ENCODE measurements at places on chromosomes 7 and 10.

DNA sequence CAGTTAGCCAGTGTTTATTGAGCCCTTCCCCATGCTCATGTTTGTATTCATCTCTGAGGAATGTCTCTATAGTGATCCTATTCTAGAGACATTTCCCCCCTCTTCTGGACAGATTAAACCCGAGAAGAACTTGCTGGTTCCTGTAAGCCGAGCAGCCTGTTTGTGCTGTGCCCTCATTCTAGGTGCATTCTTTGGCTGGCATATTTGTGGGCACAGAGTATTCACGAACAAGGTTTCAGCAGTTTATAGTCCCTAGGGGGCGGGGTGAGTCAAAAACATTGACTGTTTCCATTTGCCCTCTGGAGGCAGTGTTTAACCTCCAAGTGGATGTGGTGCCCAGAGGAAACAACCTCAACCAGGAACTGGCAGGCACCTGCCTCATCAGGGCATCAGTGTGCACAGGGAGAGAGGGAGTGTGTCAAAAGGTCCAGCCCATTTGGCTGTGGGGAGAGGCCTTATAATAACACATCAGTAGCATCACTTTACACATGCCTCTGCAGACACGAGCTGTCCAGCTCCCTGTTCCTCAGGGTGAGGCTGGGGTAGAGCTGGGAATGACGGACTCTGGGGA, 273.3 kb upstream of the LRGUK start:
- peak; percentile 42 for DNase-seq

- no peak for DNase-seq
Measured at GRCh38 chr7:110685899-110686298, 405.0 kb upstream of the LRRN3 start.

DNA sequence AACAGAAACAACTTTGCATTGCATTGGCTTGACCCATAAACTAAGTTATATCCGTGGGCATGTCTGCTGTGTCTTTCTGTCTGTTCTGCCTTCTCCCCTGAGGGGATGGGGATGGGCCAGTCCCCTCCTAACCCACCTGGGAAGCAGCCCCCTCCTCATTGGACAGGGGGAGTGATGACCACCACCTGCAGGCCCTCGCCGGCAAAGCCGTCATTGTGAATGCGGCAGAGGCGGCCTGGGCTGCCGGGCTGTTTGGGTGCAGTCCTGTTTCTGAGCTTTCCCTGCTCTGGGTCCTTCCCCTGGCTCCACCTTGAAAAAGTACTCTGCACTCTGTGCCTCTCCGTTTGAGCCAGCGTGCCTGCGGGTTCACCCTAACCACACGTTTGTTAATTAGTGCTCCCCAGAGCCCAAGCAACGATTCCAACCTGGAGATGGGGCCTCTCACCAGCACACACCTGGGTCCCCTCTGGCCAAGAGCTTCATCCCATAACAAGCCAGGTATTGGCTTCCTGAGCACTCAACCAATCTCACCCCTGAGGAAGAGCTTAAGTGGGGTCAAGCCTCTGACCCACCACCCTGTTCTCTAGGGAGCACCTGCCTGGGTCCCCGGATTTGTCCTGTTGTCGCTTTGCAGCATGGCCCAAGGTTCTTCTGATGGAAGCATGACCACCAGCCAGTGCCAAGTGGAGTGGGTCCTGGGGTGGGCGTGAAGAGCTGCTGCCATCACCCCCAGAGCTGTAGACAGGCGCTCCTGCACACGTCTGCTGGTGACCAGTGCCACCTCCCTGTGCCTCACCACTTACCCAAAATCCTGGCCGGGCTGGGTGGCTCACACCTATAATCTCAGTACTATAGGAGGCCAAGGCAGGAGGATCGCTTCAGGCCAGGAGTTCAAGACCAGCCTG, 39.4 kb upstream of the ZMIZ2 start:
- no peak for DNase-seq

DNA sequence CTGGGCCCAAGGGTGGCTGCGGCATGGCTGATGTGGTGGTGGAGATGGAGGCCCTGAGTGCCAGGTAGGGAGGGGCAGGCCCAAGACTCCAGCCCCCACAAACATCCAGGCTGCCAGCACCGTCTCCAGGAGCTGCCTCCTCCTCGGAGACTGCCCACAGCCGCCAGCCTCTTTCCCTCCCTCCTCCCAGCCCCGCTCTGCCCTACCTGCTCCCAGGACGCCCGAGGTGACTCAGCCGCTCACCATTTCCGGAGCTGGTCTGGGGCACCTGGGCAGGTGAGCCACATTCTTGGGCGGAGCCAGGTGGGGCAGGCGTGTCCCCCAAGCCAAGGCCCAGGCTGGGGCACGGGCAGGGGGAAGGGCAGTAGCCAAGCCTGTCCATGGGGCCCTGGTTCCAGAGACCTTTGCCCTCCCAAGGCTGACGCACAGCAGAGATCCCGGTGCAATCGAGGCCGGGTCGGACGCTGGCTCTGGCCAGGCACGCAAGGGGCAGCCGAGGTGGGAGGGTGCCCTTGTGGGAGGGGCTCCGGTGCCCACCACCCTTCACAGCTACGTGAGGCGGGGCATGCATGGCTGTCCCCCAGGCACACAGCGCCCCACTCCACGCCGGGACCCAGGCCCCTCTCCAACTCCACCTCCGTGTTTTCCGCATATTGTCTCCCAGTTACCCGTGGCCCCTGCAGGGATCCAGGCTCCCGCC, 8.8 kb downstream of the ADAP1 start:
- DNase-seq = peak; percentile 65

DNA sequence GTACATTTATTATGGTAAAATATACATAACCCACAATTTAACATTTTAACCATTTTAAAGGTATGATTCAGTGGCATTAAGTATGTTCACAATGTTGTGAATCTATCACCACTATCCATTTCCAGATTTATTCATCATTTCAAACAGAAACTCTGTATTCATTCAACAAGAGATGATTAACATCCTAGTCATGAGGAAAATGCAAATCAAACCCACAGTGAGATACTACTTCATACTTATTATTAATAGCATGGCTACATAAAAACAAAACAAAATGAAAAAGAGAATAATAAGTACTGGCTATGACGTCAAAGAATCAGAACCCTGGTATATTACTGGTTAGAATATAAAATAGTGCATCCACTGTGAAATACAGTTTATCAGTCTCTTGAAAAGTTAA, 386.6 kb upstream of the POM121L12 start:
- no peak for DNase-seq

- no peak for DNase-seq
Measured at GRCh38 chr7:44735403-44736165, 13.1 kb upstream of the ZMIZ2 start.

- no peak for DNase-seq
Measured at GRCh38 chr7:47502240-47502877, 79.6 kb downstream of the TNS3 start.

- DNase-seq = no peak
Measured at GRCh38 chr10:119776536-119776935, 50.7 kb downstream of the INPP5F start.

DNA sequence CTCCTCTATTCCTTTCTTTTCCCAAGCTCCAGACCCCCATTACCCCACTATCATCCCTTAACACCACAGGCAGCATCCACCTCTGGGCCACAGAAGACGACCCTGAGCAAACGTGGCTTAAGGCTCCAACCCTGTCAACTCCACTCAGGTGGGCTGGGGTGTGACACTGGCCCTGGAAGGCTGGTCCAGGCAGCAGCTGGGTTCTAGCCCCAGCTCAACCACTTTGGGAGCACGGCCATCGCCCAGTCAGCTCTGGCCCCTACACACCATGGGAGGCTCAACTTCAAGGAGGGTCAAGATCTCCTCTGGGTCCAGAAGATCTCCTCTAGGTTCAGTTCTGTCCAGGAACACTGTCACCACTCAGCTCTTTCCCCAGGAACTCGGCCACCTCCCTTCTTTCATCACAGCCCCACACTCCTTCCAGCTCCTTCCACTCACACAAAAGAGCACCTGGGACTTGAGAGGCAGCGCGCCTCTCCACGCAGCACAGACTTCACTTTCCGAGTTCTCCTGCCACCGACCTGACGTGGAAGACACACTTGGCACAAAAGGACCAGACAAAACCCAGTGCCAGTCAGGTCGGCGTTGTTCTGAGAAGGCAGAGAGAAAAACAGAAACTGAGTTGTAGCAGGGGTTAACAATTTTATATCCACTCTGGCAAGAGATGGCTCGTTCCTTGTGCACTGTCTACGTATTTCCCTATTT, 84.1 kb downstream of the CTBP2 start:
- no peak for DNase-seq

DNA sequence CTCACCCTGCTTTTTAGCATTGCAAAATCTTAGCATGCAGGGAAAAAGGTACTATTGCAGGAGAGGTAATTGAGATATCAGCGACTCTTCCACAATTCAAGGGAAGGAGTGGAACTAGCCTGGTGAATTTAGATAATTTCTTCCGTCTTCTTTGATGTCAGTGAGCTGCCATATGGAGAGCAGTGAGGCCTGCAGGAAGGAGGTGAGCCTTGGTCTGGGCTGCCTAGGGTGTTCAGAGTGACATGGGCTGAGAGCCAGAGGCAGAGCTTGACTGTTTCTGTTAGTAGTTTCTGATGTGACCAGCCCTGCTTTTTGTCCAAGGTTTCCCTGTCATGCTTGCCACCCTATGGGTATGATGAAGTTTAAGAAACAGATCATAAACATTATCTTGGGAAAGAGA, 28.6 kb downstream of the KAT6B start:
- no peak for DNase-seq

- no peak for DNase-seq
Measured at GRCh38 chr10:3427950-3428354, 255.4 kb upstream of the PITRM1 start.

- no peak for DNase-seq
Measured at GRCh38 chr7:6148724-6149360, 117.7 kb downstream of the ANKRD61 start.

DNA sequence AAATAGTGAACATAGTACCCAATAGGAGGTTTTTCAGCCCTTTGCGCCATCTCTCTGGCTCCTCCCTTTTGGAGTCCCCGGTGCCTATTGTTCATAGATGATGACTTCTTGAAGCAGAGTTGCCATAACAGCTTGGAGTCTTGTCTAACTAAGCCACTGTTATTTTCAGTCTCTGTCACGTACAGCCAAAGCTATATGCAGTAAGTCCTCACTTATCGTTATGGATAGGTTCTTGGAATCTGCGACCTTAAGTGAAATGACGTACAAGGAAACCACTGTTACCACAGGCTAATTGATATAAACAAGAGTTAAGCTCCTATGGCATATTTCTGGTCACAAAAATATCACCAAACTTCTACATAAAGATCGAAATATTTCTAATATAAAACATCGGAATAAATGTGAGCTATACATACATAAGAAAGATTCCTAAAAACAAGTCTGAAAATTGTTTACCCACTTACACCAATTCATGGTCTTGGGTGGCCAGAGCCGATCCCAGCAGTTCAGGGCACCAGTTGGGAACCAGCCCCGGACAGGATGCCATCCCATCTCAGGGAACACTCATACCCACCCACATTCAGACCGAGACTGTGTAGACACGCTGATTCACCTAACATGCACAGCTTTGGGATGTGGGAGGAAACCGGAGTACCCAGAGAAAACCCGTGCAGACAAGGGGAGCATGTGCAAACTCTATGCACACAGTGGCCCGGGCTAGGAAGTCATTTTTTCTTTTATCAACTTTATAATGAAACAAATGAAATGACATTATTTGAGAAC, 76.0 kb upstream of the PRPS1L1 start:
- DNase-seq = no peak

- no peak for DNase-seq
Measured at GRCh38 chr7:39172137-39172536, 194.4 kb downstream of the POU6F2 start.

GRCh38 chr10:10844251-10844650, 173.4 kb upstream of the CELF2 start:
- no peak for DNase-seq

DNA sequence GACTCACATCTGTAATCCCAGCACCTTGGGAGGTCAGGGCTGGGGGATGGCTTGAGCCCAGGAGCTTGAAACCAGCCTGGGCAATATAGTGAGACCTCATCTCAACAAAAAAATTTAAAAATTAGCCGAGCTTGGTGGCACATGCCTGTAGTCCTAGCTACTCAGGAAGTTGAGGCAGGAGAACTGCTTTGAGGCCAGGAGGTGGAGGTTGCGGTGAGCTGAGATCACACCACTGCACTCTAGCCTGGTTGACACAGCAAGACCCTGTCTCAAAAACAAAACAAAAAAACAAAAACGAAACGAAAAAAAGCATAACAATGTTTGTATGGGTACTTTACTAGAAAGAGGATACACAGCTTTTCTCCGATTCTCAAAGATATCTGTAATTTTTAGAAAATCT, 31.8 kb downstream of the WNT16 start:
- DNase-seq = no peak

GRCh38 chr10:9060314-9060713, 1005.8 kb downstream of the GATA3 start:
- no peak for DNase-seq

GRCh38 chr7:120421151-120421651, 148.2 kb downstream of the KCND2 start:
- DNase-seq = no peak

DNA sequence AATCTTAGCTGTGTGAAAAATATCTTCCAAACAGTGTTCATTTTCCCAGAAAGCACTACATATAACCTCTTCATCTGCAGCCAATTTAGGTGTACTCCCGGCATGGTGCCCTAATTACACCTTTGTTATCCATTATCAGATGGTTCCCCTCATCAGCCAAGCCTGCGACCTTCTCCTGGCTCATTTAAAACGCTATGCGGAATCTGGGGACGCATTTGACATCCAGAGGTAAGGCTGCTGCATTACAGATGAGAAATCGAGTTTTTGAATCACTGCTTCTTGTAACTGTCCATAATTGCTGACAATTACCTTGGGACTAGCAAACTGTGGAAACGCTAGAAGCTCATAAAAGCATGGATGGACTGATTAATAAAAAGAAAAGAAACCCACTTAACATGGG, 109.5 kb downstream of the PARP12 start:
- peak; percentile 77 for DNase-seq

DNA sequence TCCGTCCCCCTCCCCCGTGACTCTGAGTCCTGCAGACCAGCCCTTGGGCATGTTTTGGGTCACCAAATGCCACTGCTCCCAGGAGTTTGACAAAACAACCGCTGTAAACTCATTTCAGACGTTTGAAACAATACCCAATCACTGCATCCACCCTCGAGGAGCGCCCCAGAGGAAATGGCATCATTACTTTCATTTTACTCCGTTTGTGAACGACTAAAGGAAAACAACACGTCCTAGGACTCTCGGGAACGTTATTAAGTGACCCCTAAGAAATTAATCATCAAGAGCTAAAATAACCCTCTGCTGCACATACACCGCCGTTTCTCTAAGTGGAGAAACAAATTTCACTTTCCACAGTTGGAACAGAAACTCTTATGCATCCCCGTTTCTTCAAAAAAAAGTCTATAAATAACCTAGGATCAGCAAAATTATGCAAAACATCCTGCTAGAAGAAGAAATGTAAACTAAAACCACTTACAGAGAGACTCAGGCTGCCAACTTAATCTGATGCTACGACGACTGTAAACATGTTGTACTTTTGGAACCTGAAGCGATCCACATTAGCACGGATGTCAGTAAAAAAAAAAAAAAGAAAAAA, 109.9 kb upstream of the EFCAB10 start:
- DNase-seq = no peak

GRCh38 chr7:127793582-127793981, 141.6 kb downstream of the SND1 start:
- DNase-seq = no peak

GRCh38 chr10:133353202-133353959, 4.4 kb downstream of the FUOM start:
- DNase-seq = no peak
